ENCODE measurements at places on chromosomes 5 and 9.

DNA sequence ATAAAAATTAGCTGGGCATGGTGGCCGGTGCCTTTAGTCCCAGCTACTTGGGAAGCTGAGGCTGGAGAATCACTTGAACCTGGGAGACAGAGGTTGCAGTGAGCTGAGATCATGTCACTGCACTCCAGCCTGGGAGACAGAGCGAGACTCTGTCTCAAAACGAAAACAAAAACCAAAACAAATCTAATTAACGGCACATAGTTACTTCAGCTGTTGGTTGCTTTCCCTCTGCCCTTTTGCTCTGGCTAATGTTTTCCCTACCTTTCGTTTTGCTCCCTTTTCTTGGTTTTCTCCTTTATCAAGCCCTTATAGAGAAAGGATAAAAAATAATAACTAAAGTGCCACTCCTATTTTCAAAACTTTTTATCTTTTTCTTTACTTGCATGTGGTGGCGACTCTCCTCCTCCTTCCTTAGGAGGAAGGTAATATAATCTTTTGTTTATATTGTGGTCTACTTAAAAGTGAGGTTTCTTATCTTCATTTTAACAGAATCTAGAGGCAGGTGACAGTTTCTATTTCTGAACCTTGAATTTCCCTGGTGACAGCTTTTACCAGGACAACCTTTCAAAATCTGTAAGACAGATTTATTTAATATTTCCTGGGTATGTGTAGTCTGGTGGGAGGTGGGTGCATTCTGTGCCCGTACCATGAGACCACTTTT is 125.4 kb downstream of the ARHGEF28 start:
- no peak for DNase-seq

DNA sequence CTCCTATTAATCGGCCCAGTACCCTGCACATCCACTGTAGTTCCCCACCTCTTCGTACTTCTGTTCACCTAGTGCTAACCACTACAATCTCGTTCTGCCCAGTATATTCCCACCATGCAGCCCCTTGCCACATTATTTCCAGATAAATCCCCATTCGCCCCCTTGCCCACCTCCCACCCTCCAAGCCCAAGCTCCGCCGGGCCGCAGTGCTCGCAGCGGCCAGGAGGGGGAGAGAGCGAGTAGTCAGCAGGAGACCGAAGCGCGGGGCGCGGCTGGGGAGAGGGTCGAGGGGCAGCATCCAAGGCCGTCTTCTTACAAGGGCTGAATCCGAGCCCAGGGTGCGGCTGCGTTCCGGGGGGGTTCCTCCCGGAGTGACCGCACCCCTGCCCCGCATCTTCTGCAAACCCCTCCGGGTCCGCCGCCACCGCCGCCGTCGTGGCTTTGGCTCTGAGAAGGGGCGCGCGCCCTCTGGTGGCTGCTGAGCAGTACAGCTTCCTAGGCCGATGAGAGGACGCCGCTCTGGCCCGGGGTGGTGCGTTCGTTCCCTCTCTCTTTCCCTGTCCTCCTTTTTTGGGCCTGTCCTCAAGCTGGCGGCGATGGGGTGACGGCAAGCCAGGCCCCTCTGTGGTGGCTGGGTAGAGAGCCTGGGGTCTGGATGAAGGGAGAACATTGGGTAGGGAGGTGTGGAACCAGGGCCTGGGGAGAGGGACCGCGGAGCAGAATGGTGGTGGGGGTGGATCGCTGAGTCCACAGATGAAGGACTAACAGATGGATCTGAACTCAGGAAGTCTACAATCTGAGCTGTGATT is 30.0 kb upstream of the PSD2 start:
- DNase-seq: peak; percentile 71

DNA sequence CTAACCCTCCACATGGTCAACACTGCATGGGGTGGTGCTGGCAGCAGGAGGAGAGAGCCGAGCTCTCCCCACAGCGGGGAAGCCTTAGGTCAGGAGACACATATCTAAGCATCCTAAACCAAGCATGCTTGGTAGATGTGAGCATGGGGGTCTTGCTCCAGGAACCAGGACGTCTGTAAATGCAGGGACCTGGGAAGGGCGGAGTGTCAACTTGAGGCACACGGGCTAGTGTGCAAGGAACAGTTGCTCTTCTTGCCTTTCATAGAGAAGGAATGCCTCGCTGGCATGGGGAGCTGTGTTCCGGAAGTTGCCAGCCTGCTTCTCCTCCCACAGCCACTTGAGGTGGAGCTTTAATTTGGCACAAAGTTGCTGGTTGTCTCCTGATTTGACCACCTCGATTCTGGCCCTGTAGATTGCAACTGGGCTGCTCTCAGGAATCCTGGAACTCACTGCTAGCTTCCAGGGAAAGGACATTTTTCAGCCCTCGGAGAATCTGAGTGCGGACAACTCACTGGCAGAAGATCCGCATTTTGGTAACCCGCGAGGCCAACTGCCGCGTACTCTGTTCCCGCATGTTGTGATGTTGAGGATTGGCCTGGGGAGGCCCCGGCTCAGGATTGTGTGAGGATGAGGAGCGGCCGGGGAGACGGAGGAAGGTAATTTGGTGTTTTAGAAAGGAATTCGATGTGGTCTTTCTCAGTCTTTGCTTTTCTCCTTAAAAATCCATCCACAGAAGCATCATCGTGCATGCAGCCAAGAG is 370.3 kb upstream of the IRX1 start:
- DNase-seq: no peak

DNA sequence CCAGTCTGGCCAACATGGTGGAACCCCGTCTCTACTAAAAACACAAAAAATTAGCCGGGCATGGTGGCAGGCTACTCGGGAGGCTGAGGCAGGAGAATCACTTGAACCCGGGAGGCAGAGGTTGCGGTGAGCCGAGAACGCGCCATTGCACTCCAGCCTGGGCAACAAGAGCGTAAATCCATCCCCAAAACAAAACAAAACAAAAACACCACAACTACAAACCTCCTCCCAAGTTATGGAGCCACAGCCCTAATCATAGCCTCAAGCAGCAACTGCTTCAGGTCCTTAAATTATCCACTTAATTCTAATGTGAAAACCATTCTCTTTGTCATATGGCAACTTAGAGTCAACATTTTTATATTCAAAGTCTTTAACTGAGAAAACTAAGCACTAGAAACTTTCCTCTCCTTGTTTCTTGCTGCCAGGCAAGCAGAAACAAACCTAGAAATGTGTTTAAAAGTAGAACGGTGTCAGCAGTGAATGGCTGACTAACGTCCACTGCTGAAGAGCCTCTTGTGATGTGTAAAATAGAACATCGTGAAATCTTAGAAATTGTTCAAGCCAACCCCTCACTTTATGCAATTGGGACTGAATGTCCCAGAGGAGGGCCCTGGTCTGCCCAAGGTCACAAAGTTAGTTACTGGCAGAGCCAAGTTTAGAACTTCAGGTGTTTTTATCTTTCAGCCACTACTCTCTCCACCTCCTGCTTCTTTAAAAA is 5.7 kb downstream of the TMEM245 start:
- DNase-seq: no peak

DNA sequence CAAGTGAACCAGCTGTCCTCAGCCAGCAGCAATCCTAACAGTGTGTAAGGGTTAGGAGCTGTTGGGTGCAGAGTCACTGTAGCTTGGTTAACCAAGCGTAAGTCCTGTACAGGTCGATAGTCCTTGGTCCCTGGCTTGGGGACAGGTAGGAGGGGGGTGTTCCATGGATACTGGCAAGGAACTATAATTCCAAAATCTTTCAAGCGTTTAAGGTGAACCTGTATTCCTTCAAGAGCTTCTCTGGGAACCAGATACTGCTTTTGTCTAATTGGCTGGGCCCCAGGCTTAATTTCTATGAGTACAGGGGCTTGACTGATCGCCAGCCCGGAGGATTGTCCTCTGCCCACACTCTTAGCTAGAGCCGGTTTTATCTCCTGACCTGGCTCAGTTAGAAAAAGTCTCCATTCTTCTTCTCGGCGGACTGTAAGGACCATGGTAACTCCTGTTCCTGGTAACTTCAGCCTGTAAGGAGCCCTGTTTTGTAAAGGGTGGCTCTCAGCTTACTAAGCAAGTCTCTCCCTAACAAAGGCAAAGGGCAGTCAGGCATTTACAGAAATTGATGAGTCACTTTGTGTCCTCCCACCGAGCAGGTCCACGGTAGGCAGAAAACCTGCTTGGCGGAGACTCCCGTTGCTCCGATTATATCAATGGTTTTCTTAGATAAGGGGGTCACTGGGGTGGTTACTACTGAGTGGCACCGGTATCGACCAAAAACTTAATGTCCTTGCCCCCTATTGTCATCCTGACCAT is 6.0 kb upstream of the ZNF354C start:
- DNase-seq: no peak

DNA sequence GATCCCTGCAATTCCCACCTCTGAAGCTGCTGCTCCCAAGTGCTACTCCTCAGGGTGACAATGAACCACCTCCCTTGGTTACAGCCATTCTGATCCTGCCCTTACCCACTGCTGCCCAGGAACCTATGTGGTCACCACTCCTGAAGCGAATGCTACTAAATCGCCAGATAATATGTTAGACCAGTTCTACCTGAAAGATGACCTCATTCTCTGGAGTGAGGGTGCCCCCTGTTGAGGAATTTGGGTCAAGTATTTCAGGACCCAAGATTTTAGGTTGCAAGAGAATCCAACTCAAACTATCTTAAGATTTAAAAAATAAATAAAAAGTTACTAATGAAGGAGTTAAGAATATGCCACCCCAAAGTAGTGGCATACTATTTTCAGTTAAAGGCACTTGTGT is 5.8 kb upstream of the SNAPC3 start:
- DNase-seq: peak; percentile 17

DNA sequence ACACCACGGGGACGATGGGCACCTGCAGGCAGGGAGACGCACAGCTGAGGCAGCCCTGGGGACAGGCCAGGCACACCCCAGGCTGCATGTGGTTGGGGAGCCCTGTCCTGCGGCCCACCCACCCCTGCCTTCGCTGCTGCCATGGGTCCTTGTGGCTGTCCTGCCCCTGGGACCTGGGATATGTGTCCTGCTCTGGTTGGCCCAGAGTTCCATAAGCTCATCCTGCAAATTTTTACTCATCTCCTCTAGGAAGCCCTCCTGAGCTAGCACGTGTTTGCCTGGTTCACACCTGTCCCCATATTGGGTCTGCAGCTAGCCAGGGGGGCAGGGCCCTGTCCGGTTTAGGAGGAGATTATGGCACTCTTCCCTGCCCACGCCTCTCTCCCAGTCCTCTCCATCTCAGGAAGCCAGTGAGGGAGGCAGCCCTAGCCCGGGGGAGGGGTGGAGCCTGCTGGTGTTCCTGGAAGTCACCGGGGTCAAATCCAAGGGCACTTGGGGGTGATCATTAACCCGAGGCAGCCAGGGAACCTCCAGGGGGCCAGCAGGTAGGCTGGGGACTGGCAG is 12.2 kb downstream of the EGFL7 start:
- DNase-seq: no peak

- DNase-seq: no peak
Observed at GRCh38 chr5:147659166-147659929, 123.2 kb downstream of the JAKMIP2 start.

DNA sequence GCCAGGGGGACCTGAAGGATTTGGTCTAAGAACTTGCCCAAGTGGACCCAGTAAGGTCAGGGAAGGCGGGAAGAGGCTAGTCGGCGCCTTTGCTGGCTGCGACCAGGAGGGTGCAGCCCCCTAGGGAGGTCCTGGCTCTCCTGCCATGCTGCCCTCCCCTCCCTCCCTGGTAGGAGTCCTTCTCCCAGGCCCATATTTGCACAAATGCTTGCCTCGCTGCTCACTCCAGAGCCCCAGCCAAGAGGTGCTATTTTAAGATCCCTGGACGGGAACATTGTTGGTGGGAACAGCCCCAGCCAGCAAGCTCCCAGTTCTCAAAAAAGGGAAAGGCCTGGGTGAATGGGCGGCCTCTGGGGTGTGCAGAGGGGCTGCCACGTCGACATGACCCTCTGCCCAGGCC is 4.3 kb upstream of the IL17B start:
- DNase-seq: no peak

- no peak for DNase-seq
Observed at GRCh38 chr9:136939996-136940525, 4.5 kb downstream of the FBXW5 start.

- DNase-seq: no peak
Observed at GRCh38 chr5:72307573-72307967, 12.5 kb downstream of the MRPS27 start.

- DNase-seq: no peak
Observed at GRCh38 chr5:176188506-176189193, 49.6 kb upstream of the SIMC1 start.

GRCh38 chr5:1820926-1821325 is 19.7 kb downstream of the NDUFS6 start:
- DNase-seq: no peak

- no peak for DNase-seq
Observed at GRCh38 chr9:131366761-131367401, 27.0 kb upstream of the PRRC2B start.

- no peak for DNase-seq
Observed at GRCh38 chr9:76699971-76700370, 64.3 kb upstream of the PCA3 start.

GRCh38 chr5:13957032-13957645 is 12.7 kb upstream of the DNAH5 start:
- no peak for DNase-seq

DNA sequence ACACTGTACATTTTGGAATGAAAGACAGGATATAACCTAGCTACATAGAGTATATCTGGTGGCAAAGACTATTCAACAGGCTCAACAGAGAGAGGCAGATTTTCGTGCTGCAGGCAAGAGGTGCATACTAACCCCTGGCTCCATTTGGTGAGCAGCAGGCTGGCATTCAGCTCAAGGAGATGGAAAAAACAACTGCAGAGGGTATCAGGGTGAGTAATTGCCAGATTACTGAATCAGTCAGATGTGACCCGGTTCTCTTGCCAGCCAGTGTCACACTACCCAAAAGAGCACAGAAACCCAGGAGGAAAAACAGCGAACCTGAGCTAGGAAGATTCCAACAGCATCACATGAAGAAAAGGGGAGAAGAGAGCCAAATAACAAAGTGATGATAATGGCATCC is 130.4 kb upstream of the PRLR start:
- DNase-seq: no peak

DNA sequence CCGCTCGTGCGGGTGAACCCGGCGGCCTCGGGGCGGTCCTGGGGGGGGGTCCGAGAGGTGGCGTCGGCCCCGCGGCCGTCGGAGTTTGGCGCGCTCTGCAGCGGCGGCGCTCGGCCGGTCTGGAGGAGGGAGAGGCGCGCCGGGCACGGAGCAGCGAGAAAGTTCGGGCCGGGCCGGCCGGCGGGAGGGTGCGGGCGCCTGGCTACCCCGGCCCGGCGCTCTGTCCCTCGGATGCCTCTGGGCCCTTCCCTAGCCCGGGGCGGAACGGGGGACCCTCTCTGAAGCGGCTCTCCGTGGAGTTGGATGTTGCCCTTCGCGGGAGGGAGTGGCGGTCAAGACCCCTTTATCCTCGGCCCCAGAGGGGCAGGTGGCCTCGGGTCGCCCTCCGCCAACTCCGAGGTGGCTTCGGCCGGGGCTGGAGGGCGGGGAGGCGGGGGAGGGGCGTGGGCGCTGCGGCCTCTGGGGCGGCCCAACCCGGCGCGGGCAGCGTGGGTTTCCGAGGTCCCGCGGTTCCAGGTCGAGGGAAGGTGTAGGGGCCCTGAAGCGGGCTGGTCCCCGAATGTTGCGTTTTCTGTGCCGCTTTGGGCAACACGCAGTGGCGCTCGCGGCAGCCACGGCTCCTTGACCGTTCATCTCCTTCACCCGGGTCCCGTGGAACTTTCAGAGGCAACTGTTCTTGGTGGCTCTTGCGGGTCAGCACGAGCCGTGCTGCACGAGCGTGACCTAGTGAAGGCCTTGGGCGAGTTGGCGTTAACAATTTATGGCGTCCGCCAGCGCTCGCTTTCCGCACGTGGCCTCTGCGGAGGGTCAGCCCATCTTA is 290.5 kb downstream of the DOCK8 start:
- no peak for DNase-seq

Measured in stimulated activated CD8-positive, alpha-beta memory T cell treated with anti-CD3 and anti-CD28 coated beads, Interleukin-12 subunit alpha, Interleukin-12 subunit beta, amount 100 ng/mL, for 1 hour (primary cell).